ENCODE measurements at places on chromosomes 3 and 15.

DNA sequence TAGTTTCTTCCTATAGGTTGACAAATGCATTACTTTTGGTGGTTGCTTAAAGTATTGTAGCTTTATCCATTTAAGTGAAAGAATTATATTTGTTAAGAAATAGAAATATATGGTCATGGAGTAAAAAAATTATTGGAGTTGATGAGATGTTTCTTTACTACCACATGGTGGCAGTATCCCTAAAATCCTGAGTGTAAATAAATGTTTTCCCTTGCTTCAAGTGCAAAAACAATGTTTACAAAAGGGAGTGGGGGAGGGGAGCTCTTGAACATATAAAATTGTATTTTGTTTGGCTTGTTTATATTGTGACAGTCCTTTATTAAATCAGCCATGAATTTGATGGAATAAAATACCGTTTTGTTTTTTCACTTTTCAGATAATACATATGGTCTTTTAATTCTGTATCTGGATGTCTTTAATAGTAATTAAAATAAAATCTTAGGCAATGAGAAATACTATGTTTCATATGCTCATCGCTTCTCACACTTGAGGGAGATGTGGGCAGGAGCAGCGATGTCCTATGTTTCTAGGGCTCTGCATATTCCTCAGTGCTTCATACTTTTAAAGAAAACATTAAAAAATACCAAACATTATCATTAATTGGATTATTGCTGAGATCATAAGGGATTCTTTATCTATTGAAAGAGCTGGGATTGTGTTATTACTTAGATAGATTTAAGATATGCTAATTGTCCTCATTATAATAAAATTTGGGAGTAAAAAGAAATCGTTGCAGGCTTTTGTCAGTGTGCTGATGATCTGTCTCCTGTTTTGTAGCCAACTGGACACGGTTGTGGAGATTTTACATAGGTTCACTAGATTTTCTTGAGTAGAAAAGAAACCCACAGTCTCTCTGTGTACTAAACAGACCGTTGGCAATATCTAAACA lies 349.7 kb downstream of the TUSC7 start:
- no peak for DNase-seq

DNA sequence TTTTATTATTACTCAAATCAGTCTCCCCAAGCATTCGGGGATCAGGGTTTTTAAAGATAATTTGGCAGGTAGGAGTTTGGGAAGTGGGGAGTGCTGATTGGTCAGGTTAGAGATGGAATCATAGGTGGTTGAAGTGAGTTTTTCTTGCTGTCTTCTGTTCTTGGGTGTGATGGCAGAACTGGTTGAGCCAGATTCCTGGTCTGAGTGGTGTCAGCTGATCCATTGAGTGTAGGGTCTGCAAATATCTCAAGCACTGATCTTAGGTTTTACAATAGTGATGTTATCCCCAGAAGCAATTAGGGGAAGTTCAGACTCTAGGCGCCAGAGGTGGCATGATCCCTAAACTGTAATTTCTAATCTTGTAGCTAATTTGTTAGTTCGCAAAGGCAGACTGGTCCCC lies 20.6 kb upstream of the TRANK1 start:
- no peak for DNase-seq

DNA sequence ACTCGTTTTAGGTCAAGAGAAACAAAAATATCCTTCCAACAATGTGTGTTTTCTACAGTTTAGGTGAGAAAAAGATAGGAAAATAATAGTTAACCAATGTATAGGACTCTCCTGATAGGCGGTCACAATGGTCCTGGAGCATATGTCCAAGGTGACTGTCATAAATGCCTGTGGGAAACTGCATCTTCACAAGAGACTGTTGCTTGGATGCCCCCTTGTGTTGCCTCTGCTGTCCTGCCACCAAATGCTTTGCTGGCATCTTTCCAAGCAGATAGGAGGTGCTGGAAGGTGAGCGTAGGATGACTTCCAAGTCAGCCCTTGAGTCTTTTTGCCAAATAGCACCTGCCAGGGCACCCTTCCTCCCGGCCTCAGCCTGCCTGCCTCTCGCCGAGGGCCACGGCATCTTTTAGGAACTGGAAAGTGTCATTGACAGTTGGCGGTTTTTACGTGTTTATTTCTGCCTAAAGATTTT lies 24.1 kb upstream of the SACM1L start:
- no peak for DNase-seq

GRCh38 chr15:44066211-44066827 lies 128.8 kb downstream of the FRMD5 start:
- DNase-seq: no peak

DNA sequence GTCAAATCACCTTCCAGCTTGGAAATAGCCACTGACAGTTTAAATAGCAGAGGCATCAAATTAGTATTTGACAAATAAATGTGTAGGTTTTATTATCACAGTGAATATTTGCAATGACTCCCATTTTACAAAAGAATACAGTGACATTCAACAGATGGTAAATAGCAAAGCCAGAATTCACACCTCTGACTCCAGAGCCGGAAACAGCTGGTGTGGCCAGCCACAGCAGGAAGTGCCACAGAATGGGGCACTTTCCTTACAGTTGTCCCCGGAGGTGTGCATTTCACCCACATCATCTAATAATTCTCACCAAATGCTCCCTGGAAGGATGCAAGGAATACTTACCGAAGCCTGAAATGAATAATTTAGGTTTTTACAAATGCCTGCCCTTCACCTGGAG lies 295.7 kb upstream of the WNT5A start:
- no peak for DNase-seq

DNA sequence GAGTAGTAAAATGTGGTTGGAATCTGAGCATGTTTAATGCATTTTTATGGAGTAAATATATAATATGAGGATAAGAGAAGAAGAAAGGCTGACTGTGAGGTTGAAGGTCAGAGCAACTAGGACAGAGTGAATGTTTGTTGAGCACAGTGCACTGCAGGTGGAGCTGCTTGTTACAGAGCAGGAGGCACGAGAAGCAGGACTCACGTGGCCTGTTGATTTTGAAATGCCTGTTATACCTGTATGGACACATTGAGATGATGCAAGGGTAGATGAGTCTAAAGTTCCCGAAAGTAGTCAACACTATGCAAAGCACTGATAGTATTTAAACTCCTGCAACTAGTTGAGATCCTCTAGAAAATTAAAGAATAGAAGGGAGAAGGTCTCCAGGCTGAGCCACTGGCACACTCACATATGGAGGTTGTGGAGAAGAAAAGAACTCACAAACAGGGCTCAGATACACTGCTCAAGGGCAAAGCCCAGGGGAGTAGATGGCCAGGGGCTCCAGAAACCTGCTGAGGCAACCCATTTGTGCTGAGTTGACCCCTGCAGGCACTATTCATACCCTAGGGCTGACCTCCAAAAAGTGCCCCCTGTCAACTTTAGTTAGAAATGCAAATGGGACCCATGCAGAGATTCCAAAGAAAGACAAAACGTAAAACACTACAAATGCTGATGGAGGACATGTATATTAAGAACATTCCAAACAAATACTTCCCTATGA lies 541.5 kb downstream of the GABRG3 start:
- no peak for DNase-seq

- no peak for DNase-seq
Observed at GRCh38 chr3:24145481-24145880, 200.4 kb downstream of the NR1D2 start.

DNA sequence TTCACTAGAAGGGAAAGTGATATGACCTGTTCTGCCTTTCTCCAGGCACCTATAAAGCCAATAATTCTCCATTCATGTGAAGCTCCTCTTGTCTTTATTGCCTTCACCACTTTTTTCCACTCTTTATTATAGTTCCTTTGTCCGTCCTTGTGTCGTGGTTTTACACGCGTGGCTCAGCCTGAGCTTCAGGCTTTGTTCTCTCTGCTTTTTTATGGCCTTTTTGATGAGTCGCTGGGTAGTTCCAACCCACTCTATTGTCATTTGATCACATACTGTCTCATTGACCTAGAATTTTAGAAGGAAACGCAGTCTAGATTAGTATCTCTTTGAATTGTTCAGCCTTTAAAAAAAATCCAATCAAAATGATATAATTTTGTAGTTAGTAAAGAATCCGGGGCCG lies 403.2 kb downstream of the PTPRG start:
- DNase-seq: no peak

DNA sequence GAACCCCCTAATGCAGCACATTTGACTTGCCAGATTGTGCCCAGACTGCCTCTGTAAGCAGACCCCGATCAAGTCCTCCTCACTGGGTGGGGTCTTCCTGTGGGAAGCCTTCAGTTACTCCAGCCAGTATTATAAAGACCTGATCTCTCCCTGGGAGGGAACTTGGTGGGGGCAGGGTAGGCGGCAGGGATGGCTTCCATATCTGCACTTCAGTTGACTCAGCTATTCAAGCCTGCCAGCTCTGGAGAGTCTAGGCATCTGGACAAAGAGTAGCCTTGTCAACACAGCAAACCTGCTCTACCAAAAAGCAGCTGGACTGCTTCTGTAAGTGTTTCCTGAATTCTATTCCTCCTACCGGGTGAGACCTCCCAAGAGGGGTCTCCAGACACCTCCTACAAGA lies 21.0 kb upstream of the SLC25A38 start:
- DNase-seq: no peak

GRCh38 chr3:129831503-129831902 lies 62.0 kb downstream of the TMCC1 start:
- DNase-seq: no peak

DNA sequence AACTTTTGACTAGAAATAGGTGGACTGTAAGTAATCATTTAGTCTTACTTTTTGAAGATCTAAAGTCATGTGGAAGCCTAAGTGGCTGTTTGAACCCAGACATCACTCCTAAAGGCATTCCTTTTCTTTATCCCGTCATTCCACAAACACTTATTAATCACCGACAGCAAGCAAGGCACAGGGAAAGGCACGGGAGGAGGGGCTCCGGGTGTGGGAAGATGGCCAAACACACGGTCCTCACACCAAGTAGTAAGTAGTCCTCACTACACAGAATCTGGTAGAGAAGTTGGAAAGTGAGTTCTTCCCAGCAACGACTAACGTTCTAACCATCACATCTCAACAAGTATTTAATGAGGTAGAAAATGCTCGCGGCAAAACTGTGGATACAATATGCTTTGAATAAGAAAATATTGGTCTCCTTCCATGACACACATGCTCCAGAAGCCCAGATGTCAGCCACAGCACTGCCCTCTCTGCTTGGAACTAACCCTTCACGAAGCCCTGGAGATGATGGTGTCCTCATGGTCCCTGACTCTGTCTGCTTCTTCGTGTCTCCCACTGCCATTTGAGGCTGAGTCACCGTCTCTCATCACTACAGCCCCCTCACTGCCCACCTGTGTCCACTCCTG lies 202.2 kb downstream of the OPA1 start:
- no peak for DNase-seq

DNA sequence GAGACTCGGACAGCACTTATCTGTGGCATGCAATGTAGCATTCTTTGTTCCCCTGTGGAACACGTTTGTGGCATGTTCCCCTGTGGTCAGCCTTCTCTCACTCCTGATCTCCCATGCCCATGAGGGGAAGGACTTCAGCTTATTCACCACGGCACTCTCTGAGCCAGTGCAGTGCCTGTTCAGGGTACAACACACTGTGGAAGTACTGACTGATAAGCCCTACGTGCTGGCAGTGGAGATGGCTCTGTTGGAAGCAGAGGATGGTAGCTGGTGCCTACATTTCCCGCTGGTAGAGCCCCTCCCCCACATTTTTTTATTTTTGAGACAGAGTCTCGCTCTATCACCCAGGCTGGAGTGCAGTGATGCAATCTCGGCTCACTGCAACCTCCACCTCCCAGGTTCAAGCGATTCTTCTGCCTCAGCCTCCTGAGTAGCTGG lies 43.5 kb upstream of the ETV5 start:
- no peak for DNase-seq

DNA sequence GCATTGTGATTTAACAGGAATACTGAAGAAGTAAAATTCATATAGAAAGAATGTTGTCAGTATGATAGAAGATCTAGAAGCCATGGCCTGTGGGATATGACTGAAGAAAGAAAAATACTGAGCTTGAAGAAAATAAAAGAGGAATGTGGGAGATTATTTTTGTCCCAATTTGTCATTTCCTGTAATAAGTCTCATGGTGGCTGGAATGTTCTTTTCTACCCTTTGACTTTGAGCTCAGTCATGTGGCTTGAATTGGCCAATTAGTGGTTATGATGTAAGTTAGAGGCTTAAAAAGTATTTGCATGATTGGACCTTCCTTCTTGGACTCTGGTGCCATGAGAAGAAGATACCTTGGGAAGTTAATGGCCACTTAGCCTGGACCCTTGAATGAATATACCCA lies 14.1 kb downstream of the APH1B start:
- no peak for DNase-seq

DNA sequence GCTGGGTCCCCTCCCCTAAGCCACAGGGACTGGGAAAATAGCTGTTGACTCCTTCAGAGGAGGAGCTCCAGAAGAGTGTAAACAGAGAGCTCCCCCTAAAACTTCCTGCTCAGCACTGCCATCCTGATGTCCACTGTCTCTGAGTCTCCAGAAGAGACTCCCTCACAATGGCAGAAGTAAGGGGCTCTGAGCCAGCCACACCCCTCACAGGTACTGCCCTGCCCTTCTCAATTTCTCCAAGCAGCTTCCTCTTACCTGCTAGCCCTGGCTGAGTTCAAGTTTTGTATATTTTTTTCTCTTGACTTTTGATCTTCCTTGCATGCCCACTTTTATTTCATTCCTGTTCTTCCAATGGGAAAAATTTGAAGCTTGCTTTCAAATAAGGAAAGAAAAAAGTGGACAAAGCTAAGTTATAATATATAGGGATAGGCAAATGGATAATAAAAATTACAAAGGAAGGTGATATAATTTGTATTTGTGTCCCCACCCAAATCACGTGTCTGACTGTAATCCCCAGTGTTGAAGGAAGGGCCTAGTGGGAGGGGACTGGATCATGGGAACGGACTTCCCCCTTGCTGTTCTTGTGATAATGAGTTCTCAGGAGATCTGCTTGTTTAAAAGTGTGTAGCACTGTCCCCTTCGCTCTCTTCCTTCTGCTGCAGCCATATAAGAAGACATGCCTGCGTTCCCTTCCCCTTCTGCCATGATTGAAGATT lies 442.2 kb upstream of the WNT5A start:
- no peak for DNase-seq

GRCh38 chr3:48301800-48302166 lies 31.7 kb downstream of the SPINK8 start:
- DNase-seq: no peak

- no peak for DNase-seq
Observed at GRCh38 chr3:177337541-177338331, 140.5 kb upstream of the TBL1XR1 start.

DNA sequence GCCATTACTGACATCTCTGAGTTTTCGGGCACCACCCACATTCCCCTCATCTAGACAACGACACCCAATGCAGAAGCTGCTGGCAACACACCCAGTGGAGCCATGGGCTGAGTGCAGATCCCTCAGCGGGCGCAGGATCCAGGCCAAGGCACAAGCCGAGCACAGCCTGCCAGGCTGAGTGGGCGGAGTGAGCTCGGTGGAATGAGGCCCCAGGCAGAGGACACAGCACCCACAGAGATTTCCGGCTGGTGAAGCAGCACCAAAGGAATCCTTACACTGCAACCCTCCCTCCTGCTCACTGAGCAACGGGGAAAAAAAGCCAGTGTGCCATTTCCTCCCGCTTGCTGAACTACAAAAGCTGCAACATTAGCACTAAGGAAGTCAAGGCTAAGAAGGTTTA lies 34.3 kb downstream of the ZMAT3 start:
- DNase-seq: no peak

- no peak for DNase-seq
Observed at GRCh38 chr15:29687204-29687815, 135.0 kb downstream of the TJP1 start.
